ENCODE measurements at places on chromosomes 12 and 14. TPM values are rescaled to one million over a fixed set of nuclear protein-coding genes. Genes with fewer than 3 reads are reported as not detected.

FOXG1 gene
- 0.03 TPM for total RNA-seq

DNA sequence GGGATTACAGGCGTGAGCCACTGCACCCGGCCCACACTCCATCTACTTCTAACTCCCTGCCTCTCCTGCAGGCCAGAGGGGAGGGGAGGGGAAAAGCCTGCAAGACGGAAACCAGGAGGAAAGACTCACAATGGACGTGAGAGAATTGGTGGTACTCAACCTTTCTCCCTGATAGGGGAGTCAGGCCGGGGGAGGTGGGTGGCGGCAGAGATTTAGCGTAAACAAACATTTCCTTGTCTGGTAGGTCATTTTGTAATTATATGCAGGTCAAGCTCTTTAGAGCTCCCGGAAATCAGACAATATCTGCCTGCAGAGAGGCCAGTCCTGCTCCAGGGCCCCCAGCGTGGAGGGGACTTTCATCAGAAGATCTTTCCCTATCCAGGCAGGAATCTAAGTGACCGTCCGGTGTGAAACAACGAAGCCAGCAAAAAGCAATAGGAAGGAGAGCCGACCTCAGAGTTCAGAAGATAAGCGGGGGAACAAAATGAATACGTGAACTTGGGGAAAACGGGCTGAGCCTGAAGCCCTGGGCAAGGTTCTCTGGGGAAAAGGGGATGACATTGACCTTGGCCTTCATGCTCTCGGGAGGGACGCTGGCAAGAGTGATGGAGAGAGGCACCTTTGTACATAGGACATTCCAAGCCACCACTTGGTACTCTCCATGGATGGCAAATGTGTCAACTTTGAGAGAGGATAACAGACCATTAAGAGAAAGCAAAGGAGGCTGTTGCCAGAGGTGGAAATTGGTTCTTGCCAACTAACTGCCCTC lies 62.3 kb downstream of the SPRING1 start:
- DNase-seq: no peak

GRCh38 chr14:104346608-104347007 lies 208.2 kb downstream of the KIF26A start:
- no peak for DNase-seq

DNA sequence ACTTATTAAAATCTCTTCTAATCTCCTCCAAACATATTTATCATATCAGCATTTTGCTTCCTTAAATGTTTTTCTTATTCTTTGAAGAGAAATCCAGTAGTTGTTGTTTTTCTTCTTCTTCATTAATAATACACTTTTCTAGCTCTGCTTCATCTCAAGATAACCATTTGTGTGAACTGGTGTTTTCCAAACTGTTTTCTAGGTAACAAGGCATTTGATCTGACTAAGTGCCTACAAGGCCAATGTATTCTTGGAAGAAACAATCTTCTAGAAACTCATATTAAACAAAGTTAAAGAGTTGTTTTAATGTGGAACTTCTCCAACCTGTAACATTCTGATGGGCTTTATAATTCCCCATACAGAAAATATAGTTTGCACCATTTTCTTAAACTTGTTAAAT lies 30.8 kb upstream of the IFNG start:
- DNase-seq: no peak

KCNH3 gene
- total RNA-seq: not detected

DNA sequence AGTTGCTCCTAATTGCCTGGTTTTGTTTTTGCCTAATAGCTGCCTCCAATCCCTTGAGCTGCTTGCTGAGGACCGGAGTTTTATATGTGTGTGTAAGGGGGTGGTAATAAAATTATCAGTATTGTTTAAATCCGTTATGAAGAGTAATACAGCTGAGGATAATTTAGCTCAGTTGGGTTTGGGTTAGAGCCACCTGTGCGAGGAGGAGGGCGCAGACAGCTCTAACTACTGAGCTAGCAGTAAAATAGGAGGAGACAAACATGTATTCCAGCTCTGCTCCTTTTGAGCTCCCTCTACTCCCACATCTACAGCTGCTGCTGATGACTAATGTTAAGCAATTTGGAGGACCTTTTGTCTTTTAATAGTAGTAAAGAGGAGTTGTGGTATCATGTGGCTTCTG lies 61.5 kb downstream of the SPATS2 start:
- DNase-seq: no peak

DNA sequence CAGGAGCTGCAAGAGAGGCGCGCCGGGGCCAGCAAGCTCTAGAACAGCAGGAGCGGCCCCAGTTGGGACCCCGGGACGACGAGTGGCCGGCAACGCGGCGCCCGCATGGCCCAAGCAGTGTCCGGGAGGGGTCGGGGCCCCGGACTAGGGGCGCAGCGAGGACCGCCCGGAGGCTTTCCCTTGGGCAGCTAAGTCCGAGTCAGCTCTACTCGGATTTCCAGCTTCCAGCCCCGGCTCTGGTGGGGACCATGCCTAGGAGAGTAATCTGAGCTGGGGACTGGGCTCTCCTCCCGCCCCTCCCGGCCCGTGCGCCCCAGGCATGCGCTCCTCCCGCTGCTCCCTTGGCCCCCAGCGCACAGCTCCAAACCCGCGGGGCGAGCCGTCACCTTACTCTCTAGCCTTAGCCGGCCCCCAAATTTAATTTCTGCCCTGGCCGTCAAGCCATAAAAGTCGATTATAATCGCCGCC lies 41.6 kb upstream of the CAPRIN2 start:
- DNase-seq: peak; percentile 66

CLEC4D gene
- not detected for total RNA-seq

- DNase-seq: peak; percentile 36
Observed at GRCh38 chr14:32934073-32934880, 4.4 kb upstream of the NPAS3 start.

- DNase-seq: no peak
Observed at GRCh38 chr12:13740149-13740545, 241.3 kb downstream of the GRIN2B start.

DNA sequence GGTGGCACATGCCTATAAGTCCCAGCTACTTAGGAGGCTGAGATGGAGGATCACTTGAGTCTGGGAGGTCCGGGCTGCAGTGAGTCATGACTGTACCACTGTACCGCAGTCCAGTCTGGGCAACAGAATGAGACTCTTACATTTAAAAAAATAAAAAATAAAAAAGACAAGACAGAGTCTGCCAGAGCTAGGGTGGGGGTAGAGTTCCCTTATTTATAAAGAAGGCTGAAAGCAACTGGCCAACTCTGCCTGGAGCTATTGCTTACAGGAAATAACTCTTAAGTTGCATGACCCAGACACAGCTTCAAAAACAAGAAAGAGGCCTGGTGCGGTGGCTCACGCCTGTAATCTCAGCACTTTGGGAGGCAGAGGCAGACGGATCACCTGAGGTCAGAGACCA lies 31.5 kb downstream of the NUMB start:
- DNase-seq: peak; percentile 31

- DNase-seq: no peak
Observed at GRCh38 chr14:66944872-66945271, 244.4 kb upstream of the GARIN2 start.

- DNase-seq: peak; percentile 9
Observed at GRCh38 chr14:97976861-97977260, 1179.7 kb downstream of the VRK1 start.

DNA sequence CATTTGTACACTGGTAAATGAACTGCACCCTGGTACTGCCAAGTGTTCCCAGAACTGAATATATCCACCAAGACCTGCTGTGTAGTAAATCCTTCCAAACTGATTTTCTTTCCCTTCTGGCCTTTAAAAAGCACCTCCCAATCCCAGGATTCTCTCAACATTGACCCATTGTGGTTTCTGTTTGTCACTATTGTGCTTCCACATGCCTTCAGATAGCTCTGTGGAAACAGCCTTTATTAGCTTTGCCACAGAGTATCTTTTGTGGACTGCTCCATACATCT lies 949 bp upstream of the KIF21A start:
- DNase-seq: no peak

AREL1 gene
- 11.6 TPM for total RNA-seq

DNA sequence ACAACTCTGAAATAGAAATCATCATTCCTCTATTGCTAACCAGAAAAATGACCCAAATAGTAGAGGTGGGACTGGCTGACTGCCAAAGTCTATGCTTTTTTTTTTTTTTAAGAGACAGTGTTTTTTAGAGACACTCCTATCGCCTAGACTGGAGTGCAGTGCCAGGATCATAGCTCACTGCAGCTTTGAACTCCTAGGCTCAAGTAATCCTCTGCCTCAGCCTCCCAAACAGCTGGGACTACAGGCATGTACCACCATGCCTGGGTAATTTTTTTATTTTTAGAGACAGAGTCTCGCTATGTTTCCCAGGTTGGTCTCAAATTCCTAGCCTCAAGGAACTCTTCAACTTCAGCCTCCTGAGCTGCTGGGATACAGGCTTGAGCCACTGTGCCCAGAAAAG lies 19.2 kb downstream of the NR2C1 start:
- no peak for DNase-seq

SIX6 gene
- not detected for total RNA-seq

ZFHX2 gene
- not detected for total RNA-seq

- DNase-seq: no peak
Observed at GRCh38 chr14:52013984-52014600, 24.7 kb downstream of the RTRAF start.

DNA sequence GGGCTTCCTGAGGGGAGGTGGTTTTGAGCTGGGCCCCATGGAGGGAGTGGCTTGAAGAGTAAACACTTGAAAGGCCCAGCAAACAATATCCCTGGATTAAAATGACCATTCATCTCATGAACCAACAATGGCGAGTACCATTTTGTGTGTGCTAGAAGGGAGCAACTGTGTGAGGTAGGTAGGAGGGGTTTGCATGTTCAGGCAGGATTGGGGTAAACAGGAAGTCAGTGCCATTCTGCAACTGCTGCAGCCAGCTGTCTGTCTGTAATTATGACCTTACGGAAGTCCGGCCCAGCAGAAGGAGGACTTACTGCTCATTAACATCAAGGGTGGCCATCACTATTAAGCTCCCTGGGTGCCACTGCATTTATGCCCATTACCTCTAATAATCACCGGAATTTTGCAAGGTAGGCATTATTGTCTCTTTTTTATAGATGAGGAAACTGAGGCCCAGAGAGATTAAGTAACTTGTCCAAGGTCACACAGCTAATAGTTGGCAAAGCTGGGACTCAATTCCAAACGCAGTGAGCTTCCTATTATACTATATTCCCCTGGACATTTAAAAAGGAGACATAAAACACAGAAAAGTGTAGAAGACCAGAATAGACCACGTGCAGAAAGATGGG lies 16.6 kb upstream of the IFI27L2 start:
- DNase-seq: no peak

GRCh38 chr12:53974084-53975063 lies at the start of gene HOTAIR:
TSS of gene HOTAIR (minus strand) at chr12:53974954.
- DNase-seq: peak; percentile 89

DNA sequence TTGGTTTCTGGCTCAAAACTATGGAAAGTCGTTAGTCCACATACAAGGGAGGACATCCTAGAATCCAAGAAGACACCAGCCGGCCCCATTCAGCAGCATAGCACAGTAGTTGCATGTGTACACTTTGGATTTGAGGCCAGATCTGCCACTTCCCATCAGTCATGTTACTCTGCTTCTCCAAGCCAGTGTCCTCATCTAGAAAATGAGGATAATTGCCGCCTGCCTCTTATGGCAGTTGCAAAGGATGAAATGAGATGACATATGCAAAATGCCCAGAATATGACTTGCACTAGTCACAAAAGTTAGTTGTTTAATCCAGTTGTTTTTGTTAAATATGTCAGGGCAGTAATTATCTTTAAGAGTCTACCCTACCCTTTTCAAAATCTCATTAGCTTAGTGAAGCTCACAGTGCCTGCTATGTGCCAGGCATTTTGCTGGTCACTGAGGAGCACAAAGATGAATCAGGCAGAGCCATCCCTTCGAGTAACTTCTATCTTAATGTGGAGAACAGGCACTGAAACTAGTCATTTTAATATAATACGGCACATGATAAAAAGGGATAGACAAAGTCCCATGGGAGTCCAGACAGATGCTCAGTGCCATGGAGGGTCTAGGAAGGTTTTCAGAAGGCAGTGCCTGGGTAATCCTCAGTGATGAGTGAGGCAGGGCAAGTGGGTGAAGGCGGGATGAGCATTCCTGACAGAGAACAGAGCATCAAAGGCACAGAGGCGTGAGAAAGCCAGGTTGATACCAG lies 6.6 kb upstream of the KRT76 start:
- no peak for DNase-seq

GRCh38 chr12:63805704-63806672 lies 26.3 kb downstream of the RXYLT1 start:
- DNase-seq: no peak

DNA sequence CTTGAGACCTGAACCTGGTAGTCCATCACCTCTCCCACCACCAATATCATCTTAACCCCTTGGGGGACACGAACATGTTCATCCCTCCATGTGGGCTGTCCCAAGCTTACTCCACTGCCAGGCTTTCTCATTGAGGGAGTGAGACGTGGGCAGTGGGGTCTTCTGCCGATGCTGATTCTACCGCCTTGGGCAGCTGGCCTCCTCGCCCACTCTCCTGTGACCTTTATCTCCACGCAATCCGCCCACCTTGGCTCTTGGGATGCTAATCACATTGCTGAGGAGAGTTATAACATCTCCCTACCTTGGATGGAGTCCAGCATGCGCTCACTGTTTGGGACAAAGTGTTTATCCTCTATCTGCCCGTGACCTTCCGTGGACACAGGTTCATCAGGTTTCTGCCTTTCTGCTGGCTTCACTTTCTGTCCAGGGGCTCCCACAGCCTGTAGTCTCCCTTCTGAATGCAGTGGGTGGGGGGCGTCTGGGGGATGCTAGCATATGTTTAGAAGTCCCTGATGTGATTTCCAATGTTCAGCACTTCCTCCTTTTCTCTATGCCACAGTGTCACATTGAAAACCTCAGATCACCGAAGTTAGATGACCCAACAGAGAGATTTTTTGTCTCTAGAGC lies 53.2 kb upstream of the ESRRB start:
- no peak for DNase-seq

GRCh38 chr14:58353516-58354299 lies 42.0 kb upstream of the TOMM20L start:
- DNase-seq: no peak

GRCh38 chr12:93823616-93824391 lies 146.6 kb downstream of the CRADD start:
- DNase-seq: no peak

CLMN gene
- total RNA-seq: 0.35 TPM

GRCh38 chr12:2179953-2180736 lies 127.4 kb downstream of the CACNA1C start:
- peak; percentile 96 for DNase-seq

DNA sequence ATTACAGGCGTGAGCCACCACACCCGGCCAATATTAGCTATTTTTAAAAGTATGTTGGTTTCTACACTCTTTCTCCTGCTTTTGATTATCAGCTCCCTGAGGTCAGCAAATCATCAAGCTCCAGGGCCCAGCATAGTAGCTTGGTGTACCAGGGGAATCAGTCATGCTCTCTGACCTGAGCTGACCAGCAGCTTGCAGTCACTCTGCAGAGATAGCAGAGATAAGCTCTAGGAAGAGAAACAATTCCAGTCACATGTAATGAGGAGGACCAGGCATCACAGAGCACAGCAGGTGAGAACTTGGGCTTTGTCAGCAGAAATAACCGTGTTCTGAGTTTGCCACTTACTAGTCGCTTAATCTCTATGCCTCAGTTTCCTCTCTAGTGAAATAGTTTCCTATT lies 8.5 kb downstream of the PLEKHD1 start:
- DNase-seq: no peak
